Breast epithelium (tissue), 4 donors: ENCODE measurements at places on chromosomes 3 and 15. TPM values are rescaled to one million over a fixed set of nuclear protein-coding genes. Genes with fewer than 3 reads are reported as not detected.
A peak's percentile ranks its signal among the peaks of the same experiment; 100 is the strongest.

DNA sequence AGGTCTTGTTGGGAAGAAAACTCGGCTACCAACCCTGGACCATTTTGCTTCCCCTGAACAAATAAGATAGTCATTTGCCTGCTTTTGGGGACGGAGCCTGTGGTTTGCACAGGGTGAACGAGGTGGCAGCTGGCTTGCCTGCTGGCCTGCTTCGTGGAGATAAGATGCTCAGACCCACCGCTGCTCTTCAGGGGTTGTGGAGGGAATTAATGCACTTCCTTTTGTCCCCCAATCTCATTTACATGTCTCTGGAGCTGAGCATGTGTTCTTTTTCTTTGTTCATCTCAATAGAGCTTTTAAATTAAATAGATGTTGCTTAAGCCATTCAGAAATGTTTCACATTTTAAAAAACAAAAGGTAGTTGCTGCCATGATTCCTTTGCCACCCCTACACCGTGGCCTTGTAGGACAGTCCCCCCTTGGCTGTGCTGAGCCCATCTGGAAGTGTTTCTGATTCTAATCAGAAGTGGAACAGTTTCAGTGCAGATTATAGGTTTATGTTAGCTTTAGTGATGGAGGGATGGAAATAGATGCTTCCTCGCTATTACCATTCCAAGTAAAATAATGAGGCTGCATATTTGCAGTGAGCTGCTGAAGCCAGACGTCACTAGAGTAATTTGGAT, 25.6 kb downstream of the APBA2 start:
- DNase-seq, result no peak

GRCh38 chr3:161051856-161052255, 53.3 kb downstream of the B3GALNT1 start:
- no peak for DNase-seq

DNA sequence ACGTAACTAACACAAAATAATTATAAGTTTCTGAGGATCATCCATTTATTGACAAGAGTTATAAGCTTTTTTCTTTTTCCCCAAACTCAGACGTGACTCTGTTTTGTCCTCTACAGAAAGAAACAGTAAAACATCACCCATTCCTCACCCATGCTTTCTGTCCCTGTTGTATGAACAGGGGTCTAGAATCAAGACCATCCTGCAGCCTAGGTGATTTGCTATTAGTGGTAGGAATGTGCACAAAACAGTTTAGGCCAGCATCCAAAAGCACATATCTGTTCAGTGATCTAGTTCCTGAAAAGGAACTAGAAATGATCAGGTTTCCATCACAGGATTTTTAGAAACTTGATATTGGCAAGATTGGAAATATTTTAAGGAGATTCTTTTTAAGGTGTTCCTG, 527.6 kb downstream of the SOX2 start:
- no peak for DNase-seq

DNA sequence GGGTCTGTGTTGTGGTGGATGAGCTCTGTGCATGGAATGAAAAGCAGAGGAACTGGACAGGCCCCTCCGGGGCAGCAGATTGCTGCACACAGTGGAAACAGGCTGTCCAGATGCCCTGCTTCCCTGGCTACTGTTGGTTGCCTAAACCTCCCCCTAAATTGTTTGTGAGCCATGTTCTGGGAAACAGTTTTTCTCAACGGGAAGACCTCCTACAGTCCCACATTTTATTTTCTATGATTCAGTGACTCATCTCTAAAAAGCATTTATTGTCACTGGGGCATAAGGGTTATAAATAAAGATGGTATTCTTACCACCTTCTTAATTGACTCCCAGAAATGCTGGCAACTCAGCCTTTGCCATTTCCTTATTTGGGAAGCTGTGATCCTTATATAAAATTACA, 20.3 kb upstream of the PTPN9 start:
- no peak for DNase-seq

GRCh38 chr3:9769426-9770275, at the start of gene CAMK1:
Gene CAMK1 (minus strand): TSS chr3:9769947. CDS start chr3:9767749, 2,198 bp downstream.
- peak; percentile 69 for DNase-seq

- no peak for DNase-seq
Observed at GRCh38 chr3:9949115-9949514, 3.1 kb downstream of the PRRT3 start.

DNA sequence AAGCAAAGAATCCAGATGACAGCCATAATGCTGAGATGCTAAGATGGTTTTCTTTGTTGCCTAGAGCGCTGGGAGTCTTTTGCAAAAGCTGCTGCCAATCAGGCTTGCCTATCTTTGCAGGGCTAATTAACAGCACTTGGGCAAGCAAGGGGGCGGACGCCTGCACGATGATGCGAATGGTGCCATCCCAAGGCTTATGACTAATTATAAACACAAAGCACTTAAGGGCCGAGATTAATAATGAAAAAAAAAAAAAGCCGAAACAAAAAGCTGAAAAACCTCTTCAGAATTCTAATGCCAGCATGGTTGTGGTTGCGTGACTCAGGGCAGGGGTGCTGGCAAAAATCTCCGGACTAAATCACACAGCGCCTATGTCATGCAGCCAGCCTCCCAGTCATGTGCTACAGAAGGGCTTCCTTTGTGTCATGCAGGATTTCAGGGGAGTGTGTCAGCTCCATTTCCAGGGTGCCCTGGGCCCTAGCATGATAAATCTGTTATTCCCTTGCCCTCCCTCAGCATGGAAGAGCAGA, 185.0 kb upstream of the ANKRD28 start:
- no peak for DNase-seq

DNA sequence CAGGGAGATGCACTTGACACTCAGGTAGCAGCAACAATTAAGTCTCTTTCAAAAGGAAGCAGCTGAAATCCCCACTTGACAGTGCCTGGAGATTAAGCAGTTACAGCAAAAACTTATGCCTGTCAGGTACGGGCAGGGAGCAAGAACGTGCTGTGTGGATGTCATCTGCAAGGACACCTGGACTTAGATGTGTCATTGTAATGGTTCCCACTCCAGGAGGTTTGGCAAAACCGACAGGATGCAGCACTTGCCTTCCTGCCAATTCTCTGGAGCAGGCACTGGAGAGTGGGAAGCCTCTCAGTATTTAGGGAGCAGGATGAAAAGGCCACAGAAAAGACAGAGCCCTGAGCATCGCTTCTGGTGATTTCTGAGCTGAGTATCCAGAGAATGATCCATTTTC, 292.4 kb downstream of the PDCD6IP start:
- no peak for DNase-seq

GRCh38 chr3:123048480-123049237, 18.2 kb upstream of the PDIA5 start:
- no peak for DNase-seq

DNA sequence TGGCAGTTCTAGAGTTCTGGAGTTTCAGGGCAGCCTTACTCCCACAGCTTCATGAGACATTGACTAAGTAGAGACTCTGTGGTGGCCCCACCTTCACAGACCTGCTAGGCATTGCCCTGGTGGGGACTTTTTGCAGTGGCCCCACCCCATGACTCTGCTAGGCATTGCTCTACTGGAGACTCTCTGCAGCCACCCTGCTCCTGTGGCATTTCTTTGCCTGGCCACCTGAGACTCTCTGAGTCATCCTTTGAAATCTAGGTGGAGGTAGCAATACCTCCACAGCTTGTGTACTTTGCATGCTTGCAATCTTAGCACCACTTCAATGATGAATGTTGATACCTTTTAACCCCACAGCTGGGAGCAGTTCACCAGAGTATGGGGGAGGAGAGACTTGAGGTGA, 40.6 kb upstream of the DHX36 start:
- DNase-seq, result no peak

GRCh38 chr3:142459929-142460328, 12.1 kb upstream of the XRN1 start:
- DNase-seq, result no peak

DNA sequence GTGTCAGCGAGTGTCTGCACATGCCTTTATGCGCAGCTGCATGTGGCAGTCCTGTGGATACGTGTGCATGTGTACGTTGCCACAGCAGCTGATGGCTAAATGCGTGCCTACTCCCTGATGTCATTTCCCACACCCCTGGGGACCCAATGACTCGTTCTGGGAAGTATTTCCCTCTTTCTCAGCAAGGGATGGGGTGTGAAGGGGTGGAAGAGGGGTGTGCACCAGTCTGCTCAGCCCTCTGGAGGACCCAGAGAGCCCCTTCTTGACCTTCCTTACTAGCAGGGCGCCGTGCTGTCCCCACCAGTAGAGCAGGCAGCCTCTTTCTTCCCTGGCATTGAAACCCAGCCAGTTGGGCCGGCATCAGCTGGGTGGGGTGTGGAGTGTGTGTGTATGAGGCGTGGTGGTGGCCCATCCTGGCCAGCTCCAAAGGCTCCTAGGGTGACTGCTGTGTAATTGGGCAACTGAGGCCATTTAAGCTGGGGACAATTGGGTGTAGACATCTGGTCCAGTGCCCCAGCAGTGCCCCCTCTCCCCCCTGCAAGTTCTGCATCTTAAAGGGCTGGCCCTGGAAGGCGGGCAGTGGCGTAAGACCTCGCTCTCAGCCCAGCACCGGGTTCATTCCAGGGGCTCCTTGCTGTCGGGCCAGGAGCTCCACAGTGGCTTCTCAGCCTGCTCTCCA, 19.2 kb downstream of the SNX33 start:
- no peak for DNase-seq

- DNase-seq, result no peak
Observed at GRCh38 chr3:32969656-32970055, 18.2 kb downstream of the CCR4 start.

GRCh38 chr3:32009101-32009500, 27.6 kb downstream of the ZNF860 start:
- DNase-seq, result no peak

DNA sequence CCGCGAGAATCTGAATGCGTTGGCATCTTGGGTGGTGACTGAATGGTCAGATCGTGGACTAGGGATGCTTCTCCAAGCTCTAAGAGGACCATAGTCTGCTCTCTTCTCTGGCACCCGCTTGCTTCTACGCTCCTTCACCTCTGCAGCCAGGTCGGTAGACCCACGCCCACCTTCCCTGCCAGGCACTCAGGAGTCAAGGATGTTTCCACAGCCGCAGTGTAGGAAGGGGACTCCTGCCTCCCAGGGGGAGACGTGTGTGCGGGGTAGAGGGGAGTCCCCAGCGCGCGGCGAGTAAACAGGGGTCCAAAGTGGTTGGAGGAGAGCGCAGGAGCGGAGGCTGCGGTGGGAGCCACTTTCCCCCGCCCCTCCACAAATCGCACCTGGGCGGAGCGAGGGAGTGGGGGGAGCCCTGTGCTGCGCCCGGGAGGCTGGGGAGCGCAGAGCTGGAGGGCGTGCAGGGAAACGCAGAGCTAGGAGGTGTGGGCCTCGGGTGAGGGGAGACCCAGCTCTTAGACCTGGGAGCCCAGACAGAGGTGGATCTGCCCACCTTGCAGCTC, 1.7 kb downstream of the LRRC3B start:
- DNase-seq, result no peak

GRCh38 chr3:123658118-123658851, 73.4 kb upstream of the HACD2 start:
- DNase-seq, result no peak

GRCh38 chr3:54967731-54968161, 39.9 kb upstream of the LRTM1 start:
- no peak for DNase-seq

DNA sequence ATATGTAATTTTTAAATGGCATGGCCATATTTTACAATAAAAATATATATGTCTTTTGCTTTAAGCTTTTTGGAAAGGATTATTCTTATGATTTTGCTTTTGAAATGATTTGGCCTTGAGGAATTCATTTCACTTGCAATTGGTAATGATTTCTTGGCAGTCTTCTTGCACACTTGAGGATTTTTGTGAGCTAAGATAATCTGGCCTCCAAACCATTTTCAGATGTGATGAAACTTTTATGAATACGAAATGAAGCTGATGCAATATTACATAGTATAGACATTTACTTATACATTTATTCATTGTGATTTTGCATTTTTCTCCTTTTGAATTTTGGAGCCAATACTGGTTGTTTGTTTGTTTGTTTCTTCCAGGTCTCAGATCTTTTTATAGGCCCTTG, 6.4 kb upstream of the SH2D7 start:
- no peak for DNase-seq

- no peak for DNase-seq
Observed at GRCh38 chr15:38587214-38587613, 22.6 kb upstream of the RASGRP1 start.

DNA sequence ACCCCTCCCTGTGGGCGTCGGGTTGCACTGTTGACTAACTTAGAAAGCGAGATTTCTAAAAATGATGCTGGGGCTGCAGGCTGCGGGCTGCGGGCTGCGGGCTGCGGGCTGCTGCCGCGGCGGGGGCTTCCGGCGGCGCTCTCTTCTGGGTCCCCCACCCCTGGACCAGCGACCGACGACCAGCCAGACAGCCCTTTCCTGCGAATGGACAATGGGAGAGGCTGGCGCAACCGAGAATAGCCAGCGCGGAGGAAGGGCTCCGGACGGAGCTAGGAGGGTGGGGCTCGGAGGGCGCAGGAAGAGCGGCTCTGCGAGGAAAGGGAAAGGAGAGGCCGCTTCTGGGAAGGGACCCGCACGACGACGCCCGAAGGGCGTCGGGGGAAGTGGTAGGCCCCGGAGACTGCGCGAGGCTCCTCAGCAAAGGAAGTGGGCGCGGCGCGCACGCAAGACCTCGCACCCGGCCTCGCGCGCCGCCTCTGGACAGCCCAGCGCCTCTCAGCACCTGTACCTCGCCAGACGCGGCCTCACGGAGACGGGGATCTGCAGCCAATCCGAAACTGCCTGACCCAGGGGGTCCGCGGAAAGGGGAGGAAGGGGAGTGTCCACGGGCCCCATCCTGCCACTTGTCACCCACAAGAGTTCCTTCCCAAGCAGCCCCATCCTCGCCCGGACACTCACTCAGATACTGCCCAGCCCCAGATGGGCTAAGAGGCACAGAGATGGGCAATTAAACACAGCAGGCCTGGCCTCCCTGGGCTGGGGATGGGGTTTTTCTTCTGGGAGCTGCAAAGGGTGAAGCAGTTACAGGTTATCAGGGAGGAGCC, 70.7 kb downstream of the SLC12A8 start:
- peak; percentile 68 for DNase-seq

GRCh38 chr3:117722856-117723255, 1013.3 kb downstream of the TUSC7 start:
- DNase-seq, result no peak

DNA sequence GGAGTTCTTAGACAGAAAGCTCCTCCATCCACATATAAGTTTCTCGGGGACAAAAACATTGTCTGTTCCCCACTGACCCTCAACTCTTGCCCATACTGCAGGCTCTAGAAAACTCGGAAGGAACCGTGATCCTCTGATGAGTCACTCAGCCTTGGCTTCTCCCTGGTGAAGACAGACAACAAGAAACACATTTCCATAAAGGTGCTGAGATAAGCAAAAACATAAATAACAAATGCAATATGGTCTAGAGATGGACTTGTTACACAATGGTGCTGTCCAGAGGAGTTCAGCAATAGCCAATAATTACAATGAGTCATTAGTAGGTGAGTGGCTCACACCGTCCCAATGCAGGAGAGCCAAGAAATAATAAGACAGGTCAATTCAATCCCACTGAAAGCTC, 43.7 kb downstream of the MAGI1 start:
- no peak for DNase-seq

Gene PLOD2
- total RNA-seq, result 35.7 TPM

Gene SLC6A11
- total RNA-seq, result not detected

Gene RTP3
- total RNA-seq, result not detected

Gene ADAMTS7
- total RNA-seq, result 1.3 TPM

Gene ST3GAL6
- total RNA-seq, result 52.6 TPM

Gene GOLGA6D
- not detected for total RNA-seq

Gene CKMT1A
- total RNA-seq, result not detected

Gene TM4SF1
- 559 TPM for total RNA-seq

Gene KNG1
- total RNA-seq, result not detected

Gene CRELD1
- total RNA-seq, result 33.6 TPM

Gene PPP1R14D
- 4.9 TPM for total RNA-seq

Gene SNX1
- total RNA-seq, result 125 TPM

Gene CIDEC
- 92.3 TPM for total RNA-seq

Gene DAZL
- not detected for total RNA-seq

Gene TERC
- total RNA-seq, result 179 TPM

Gene TAGLN3
- total RNA-seq, result not detected

Gene GPR171
- 1.8 TPM for total RNA-seq
